ENCODE measurements at places on chromosomes 7 and 10.

- H3K4me3 ChIP-seq = no peak overlapping the region
- H3K36me3 ChIP-seq = no peaks in the 10 kb centered on the region
- H3K27ac ChIP-seq = no peak overlapping the region
- H3K4me1 ChIP-seq = no peaks in the 10 kb centered on the region
- H3K27me3 ChIP-seq = peaks cover 8% of the 10 kb centered on the region
- no peak for DNase-seq
Observed at GRCh38 chr7:21318916-21319270, 109.0 kb upstream of the SP4 start.

- H3K4me3 ChIP-seq = no peak overlapping the region
- H3K27ac ChIP-seq = no peak overlapping the region
- H3K27me3 ChIP-seq = peaks cover 17% of the 10 kb centered on the region
- H3K36me3 ChIP-seq = no peaks in the 10 kb centered on the region
Observed at GRCh38 chr7:140981951-140982350, 32.8 kb downstream of the MRPS33 start.

GRCh38 chr10:119478811-119479341 lies 63.6 kb downstream of the RGS10 start:
- peaks cover 31% of the 10 kb centered on the region for H3K4me1 ChIP-seq
- no peaks in the 10 kb centered on the region for H3K36me3 ChIP-seq
- peaks cover 1% of the 10 kb centered on the region for H3K27me3 ChIP-seq
- H3K27ac ChIP-seq = peak overlapping the region; percentile 88

DNA sequence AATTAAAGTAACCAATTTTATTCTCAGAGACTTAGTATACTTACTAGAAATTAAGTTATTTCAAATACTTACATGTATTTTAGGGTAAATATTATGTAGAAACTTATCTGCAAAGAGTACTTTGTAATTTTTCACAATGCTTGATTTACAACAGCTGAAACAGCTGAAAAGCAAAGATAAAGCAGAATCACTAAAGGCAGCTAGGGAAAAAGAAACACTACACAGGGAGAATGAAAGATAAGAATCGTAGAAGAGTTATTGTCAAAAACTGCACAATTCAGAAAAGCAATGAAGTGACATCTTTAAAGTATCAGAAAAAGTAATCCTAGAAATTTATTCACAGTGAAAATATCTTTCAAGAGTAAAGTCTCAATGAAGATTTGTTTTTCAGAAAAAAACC lies 69.7 kb upstream of the ZNF804B start:
- no peak for DNase-seq
- no peaks in the 10 kb centered on the region for H3K27me3 ChIP-seq
- no peaks in the 10 kb centered on the region for H3K36me3 ChIP-seq
- no peak overlapping the region for H3K4me3 ChIP-seq
- no peaks in the 10 kb centered on the region for H3K4me1 ChIP-seq

DNA sequence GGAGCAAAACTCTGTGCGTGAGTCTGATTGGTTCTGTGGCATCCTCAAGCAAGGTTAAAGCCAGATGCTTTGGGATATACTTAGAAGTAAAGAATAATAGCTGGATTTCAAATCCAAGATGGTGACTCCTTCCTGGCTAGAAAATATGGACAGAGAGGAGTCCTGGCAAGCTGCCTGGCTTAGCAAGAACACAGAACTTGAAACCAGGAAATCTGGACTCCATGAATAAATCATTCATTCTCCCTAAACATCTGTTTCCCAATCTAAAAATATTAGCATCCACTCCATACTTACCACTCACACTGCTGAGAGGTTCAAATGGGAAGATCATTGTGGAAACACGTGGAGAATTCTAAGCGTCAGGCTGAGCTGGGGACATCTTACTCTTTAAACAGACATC lies 1074.1 kb upstream of the AUTS2 start:
- H3K4me3 ChIP-seq = no peak overlapping the region
- DNase-seq = no peak
- no peaks in the 10 kb centered on the region for H3K4me1 ChIP-seq
- no peaks in the 10 kb centered on the region for H3K27me3 ChIP-seq
- no peaks in the 10 kb centered on the region for H3K36me3 ChIP-seq

- H3K4me3 ChIP-seq = no peak overlapping the region
- H3K36me3 ChIP-seq = no peaks in the 10 kb centered on the region
- H3K27me3 ChIP-seq = peaks cover 13% of the 10 kb centered on the region
- no peaks in the 10 kb centered on the region for H3K4me1 ChIP-seq
Observed at GRCh38 chr7:108589874-108590273, 20.2 kb downstream of the DNAJB9 start.

- no peak for DNase-seq
- no peaks in the 10 kb centered on the region for H3K27me3 ChIP-seq
- H3K36me3 ChIP-seq = peaks cover 37% of the 10 kb centered on the region
- H3K27ac ChIP-seq = no peak overlapping the region
- H3K4me3 ChIP-seq = no peak overlapping the region
- H3K4me1 ChIP-seq = peaks cover 81% of the 10 kb centered on the region
Observed at GRCh38 chr10:14548474-14548873, 217.8 kb upstream of the FRMD4A start.

GRCh38 chr10:8054494-8055407 lies at the start of gene GATA3:
TSS of gene GATA3 (plus strand) at chr10:8054688. CDS start at chr10:8055656, 968 bp downstream.
- DNase-seq = peak; percentile 82
- peak within 1 kb of the TSS; percentile 99 for H3K27ac ChIP-seq
- H3K27me3 ChIP-seq = peaks cover 19% of the 10 kb centered on the region
- peaks cover 34% of the 10 kb centered on the region for H3K36me3 ChIP-seq

DNA sequence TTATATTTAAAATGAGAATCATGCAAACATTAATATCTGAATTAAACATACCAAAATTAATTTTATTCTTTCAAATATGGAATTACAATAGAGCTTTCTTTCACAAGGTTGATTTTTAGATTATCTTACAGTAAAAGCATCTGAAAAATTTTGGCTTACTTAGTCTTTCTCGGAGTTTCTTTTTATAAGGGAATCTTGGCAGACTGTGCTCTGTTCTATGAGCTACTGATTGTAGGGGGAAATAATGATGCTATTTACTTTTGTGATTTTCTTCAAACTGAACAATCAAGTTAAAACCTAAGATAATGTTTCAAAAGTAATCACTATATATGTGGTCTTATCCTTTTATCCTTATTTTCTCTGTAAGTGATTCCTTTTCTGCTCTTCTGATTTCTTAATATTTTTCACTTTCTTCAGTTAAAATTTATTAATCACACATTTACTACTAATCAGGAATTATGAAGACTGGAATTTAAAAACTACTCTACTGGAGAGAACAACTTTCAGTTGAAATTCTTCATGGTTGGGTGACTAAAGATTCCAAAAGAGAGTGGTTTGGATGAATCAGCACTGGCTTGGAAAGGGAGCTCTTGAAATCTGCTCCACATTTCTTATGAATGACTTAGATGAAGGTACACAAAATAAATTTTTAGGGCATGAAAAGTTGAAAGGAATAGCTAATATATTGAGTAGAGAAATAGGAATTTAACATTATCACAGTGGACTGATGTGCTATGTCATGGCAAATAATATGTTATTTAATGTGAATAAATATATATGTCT lies 103.9 kb downstream of the PPP1R9A start:
- no peaks in the 10 kb centered on the region for H3K4me1 ChIP-seq
- H3K4me3 ChIP-seq = no peak overlapping the region
- no peak overlapping the region for H3K27ac ChIP-seq
- no peak for DNase-seq
- no peaks in the 10 kb centered on the region for H3K36me3 ChIP-seq
- no peaks in the 10 kb centered on the region for H3K27me3 ChIP-seq

- no peak for DNase-seq
- H3K4me3 ChIP-seq = no peak overlapping the region
- H3K27ac ChIP-seq = no peak overlapping the region
- no peaks in the 10 kb centered on the region for H3K4me1 ChIP-seq
Observed at GRCh38 chr7:12889391-12889790, 202.0 kb downstream of the ARL4A start.

GRCh38 chr7:4604456-4604940 lies 77.6 kb upstream of the FOXK1 start:
- no peak overlapping the region for H3K27ac ChIP-seq
- no peaks in the 10 kb centered on the region for H3K36me3 ChIP-seq
- no peak overlapping the region for H3K4me3 ChIP-seq
- no peak for DNase-seq

GRCh38 chr10:88156341-88156740 lies 292.9 kb downstream of the PTEN start:
- peaks cover 16% of the 10 kb centered on the region for H3K36me3 ChIP-seq
- no peak overlapping the region for H3K27ac ChIP-seq
- DNase-seq = no peak
- peaks cover 40% of the 10 kb centered on the region for H3K4me1 ChIP-seq
- no peaks in the 10 kb centered on the region for H3K27me3 ChIP-seq
- H3K4me3 ChIP-seq = no peak overlapping the region

- DNase-seq = no peak
- no peaks in the 10 kb centered on the region for H3K36me3 ChIP-seq
- H3K27ac ChIP-seq = no peak overlapping the region
- H3K4me1 ChIP-seq = no peaks in the 10 kb centered on the region
- H3K27me3 ChIP-seq = peaks cover 1% of the 10 kb centered on the region
Observed at GRCh38 chr10:117464176-117464575, 78.4 kb upstream of the EMX2 start.

DNA sequence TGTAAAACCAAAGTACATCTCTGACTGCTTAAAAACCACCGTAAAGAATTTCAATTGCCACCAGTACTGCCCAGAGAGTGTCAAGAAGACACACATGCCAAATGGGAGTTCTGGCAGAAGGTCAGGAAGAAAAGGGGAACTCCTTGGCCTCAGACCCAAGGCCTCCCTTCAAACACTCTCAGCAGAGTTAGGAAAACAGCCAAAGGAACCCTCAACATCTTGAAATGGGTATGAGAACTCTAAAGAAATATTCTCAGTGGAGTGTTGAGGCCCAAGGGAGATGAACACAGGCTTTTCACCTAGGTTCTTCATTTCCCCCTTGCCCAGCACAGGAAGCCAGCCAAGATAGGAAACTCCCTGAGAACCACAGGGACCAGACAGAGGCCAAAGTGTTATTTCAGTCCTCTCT lies 96.1 kb upstream of the ASAH2 start:
- peaks cover 28% of the 10 kb centered on the region for H3K4me1 ChIP-seq
- H3K27ac ChIP-seq = peak overlapping the region; percentile 28
- peak overlapping the region; percentile 6 for H3K4me3 ChIP-seq
- DNase-seq = peak; percentile 5
- peaks cover 33% of the 10 kb centered on the region for H3K36me3 ChIP-seq

GRCh38 chr10:12333380-12334185 lies 15.8 kb upstream of the CAMK1D start:
- no peak overlapping the region for H3K4me3 ChIP-seq
- peaks cover 5% of the 10 kb centered on the region for H3K4me1 ChIP-seq
- no peaks in the 10 kb centered on the region for H3K36me3 ChIP-seq
- DNase-seq = no peak

- peaks cover 5% of the 10 kb centered on the region for H3K27me3 ChIP-seq
- no peak overlapping the region for H3K27ac ChIP-seq
- no peaks in the 10 kb centered on the region for H3K4me1 ChIP-seq
- H3K4me3 ChIP-seq = no peak overlapping the region
Observed at GRCh38 chr10:125592897-125593296, 90.1 kb downstream of the TEX36 start.

DNA sequence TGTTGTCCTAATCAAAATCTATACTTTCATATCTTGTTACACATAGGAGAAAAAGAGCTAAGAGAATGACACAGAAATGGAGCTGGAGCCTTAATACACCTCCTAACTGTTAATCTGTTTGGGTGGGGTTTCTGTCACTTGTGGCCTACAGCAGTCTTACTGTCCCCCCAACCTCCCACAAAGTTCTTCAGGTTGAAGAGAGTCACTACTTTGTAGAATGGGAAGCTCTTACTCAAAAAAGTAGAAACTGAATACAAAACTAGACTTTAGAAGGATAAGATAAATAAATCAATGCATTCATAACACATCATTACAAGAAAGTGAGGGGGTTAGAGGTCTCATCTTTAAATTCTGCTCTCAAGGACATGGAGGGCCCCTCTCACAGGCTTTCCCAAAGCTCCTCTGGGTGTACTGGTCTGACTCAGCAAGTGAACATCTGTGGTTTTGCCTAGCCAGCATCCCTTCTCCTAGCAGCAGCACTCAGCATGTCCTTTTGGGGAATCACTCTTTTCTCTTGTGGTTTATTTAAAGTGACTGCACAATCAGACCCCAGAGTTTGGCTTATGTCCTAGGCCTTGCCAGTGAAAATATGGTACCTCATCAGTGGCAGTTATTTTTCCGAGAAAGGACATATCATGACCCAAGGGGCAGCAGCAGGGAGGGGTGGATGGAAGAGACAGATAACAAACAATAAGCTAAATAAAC lies 2.0 kb upstream of the BLVRA start:
- peaks cover 7% of the 10 kb centered on the region for H3K27me3 ChIP-seq
- H3K36me3 ChIP-seq = peaks cover 3% of the 10 kb centered on the region
- H3K4me3 ChIP-seq = peak overlapping the region; percentile 71
- H3K27ac ChIP-seq = peak overlapping the region; percentile 49
